Muscle of arm (tissue), 14 donors: ENCODE measurements at places on chromosomes 7 and 10. TPM values are rescaled to one million over a fixed set of nuclear protein-coding genes. Genes with fewer than 3 reads are reported as not detected.

Gene SRRT
- 82.1 TPM for polyA plus RNA-seq

Gene CHST12
- polyA plus RNA-seq = 11.0 TPM

Gene DMTF1
- polyA plus RNA-seq = 157 TPM

Gene AKR1B15
- polyA plus RNA-seq = not detected

Gene EBF3
- 82.7 TPM for polyA plus RNA-seq
